ENCODE measurements at places on chromosomes 1 and 21.

DNA sequence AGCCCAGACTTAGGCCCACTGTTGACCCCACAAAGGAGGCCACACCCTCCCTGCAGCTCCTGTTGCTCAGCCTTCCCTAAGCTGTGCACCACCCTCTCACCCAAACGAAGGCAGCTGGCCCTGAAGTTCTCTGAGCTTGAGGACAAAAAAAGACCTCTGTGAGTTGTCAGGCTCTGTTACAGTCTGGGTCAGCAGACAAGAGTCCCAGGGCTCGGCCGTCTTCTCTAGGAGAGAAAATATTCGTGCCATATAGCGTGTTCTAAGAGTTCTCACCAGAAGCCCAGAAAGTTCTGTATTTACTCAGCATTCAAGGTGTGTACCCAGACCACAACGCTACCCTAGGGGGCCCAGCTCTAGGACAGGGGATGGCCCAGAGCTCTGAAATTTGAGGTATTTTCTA, 25.5 kb upstream of the LYST start:
- no peak for DNase-seq

DNA sequence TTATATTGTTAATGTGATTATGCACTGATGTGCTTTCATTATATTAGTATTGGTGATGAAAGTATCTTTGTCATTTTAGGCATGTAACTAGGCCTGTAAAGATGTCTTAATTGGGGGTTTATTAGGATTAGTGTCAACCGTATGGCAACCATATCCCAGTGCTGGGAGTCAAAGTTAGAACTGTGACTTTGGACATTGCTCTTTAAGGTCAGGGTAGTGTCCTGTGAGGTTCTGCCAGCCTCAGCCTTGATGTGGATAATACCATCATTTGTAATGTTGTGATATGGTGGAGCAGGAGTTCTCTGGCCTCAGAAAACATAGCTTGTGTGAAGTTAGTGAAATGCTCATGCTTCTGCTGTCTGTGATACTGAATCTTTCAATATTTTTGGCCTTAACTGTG, 59.4 kb downstream of the LAMC1 start:
- DNase-seq = no peak

GRCh38 chr1:116359060-116359830, 13.8 kb upstream of the ATP1A1 start:
- DNase-seq = no peak

- no peak for DNase-seq
Measured at GRCh38 chr1:64963466-64963865, 2.9 kb downstream of the JAK1 start.

GRCh38 chr1:44244986-44245385, 31.7 kb downstream of the DMAP1 start:
- DNase-seq = no peak

DNA sequence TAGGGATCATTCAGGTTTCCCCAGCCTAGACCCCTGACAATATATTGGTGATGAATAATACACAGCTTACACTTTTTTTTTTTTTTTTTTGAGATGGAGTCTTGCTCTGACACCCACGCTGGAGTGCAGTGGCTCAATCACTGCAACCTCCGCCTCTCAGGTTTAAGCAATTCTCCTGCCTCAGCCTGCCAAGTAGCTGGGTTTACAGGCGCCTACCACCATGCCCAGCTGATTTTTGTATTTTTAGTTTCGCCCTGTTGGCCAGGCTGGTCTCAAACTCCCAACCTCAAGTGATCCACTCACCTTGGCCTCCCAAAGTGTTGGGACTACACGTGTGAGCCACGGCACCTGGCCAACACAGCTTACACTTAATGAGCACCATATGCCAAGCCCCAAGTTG, 7.2 kb downstream of the VASH2 start:
- DNase-seq = no peak

GRCh38 chr1:160565564-160565963, 13.7 kb downstream of the CD84 start:
- DNase-seq = no peak
